ENCODE measurements at places on chromosomes 5 and 9.

DNA sequence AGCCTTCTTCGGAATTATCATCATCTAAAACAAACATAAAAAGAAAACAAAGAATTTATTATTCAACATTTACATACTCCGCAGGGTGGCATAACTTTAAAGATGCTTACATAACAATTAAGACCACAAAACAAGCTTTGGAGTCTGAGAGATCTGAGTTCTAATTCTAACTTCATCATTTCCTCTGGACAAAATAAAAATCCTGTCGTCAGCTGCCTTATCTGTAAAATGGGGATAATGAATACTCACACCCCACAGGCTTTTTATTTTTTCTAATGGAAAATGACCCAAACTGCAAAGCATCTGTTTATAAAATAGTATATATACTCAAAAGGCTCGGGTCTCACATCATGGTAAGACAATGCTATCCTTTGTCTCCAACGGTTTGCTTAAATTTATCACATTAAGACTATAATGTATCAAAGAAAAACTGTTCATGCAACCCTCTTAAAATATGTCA is 4.3 kb downstream of the ARRDC3 start:
- DNase-seq: no peak

DNA sequence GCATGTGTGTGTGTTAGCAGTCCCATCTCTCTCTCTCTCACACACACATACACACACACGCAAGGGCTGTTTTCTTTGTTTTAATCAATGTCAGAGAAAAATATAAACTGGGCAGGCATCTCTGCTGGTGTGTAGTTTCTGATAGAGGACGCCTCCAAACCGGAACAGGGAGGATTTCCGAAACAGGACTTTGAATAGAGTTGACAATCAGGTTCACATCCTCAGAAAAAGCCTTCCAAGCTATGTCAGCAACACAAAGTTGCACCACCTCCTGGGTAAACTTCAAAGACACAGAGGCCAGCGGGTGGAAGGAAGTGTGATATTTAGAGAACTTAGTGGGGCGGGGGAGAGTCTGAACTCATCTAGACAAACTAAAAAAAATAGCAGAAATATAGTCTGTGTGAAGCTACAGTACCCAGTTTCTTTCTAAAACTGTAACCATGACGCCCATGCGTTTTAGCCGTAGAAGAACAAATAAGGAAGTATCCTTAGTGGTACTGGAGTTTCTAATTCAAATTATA is 1.2 kb downstream of the ST8SIA4 start:
- peak; percentile 84 for DNase-seq

GRCh38 chr5:4780633-4781032 is 359.5 kb upstream of the ADAMTS16 start:
- DNase-seq: no peak

DNA sequence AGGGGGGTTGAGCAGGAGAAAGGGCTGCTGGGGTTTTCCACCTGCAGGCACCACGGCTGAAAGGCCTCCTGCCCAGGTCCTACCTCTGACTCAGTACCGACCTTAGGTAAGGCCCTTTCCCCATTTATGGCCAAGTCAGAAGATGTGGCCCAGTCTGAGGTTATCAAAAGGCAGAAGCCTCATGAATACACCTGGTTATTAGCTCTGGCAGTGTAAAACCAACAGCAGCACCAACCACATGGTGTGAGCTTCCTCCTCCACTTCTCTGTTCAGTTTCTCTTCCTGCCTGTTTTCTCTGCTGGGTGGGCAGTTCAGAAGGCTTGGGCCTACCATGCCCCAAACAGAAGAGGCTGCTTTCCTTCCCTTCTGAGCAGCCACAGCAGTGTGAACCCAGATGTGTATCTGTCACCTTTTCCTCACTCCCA is 86.9 kb downstream of the UGCG start:
- DNase-seq: peak; percentile 2

DNA sequence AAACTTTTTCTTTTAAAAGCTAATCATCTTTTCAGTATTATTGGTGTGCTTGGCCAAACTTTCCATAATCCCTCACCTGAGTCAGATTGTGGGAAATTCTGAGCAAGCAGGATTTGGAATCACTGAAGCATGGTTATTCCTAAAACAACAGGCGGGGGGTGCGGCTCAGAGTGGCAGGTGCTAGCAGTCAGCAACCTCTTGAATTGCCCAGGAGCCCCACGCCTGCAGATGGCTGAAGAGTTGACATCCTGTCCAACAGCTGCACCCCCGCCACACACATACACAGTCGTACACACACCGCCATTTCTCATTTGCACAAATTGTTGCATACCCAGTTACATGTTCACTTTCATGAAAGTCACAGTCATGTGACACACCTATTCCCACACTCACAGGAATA is 96.6 kb downstream of the LHX2 start:
- no peak for DNase-seq

DNA sequence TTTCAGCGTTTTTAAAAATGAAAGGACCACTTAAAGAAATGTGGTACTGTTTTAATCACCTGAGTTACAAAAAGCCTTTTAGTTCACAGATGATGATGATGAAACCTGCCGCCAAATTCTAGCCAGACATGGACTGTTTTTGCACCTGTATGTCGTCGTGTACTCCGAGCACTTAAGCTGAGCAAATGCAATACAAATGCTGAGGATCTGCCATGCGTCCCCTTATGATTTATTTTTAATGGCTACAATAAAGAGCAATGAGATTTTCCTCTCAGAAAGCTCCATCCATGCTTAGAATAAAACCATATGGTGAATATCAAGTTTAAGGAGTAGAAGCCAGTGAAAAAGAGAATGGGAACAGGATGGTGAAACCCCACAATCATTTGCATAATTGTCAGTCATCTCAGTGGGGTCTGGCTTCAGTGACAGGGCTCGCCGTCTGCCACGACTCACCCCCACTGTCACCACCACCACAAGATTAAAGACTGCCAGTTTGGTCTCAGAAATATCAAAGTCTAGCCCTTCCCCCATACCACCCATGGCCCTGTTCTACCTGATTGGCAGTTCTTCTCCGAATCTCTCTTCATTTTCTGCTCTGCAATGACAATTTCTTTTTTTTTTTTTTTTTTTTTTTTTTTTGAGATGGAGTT is 159.9 kb downstream of the GOLPH3 start:
- no peak for DNase-seq

DNA sequence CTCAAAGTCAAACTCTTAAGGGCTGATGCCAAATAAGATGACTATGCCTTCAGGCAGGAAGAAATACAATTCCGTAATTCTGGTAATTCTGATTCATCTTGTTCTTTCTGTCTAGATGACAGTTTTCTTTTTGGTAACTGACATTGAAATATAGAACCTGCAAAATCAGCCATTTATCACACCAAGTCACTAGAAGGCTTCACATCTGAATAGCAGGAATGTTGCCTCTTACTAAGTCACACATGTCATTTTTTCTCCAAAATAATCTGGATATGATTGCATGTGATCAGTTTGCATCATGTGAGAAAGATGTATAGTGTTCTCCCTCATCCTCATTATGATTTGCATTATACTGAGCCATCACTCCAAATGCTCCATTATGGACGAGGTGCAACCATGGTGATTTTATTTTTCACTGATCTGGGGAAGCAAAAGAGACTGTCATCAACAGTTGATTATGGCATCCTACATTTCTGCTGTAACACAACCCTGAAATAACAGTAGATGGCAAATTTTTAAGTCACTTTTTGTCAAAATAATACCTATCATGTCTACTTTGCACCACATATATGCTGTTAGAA is 69.0 kb downstream of the HCN1 start:
- DNase-seq: no peak

- no peak for DNase-seq
Observed at GRCh38 chr9:132996526-132996925, 18.0 kb downstream of the GFI1B start.

DNA sequence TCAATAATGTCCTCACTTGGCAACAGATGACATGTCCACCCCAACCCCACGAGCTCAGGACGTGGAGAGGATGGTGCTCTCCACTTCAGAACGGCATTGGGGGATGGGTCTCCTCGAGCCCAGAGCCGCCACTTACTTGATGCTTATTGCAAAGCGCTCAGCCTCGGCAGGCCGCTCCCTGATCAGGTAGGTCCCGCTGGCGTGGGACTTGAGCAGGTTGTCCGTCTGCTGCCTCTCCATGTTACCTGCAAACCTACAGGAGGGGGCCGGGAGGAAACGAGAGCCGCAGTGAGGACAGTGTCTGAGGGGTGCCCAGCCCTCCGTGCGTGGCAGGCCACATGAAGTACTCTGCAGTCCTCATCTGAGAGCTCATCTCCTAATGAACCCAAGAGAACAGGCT is 36.6 kb upstream of the SARDH start:
- no peak for DNase-seq

- DNase-seq: no peak
Observed at GRCh38 chr9:91066856-91067255, 265.2 kb downstream of the SYK start.

- peak; percentile 77 for DNase-seq
Observed at GRCh38 chr5:126600631-126601511, at the start of gene PHAX. TSS of gene PHAX (plus strand) at chr5:126600947. CDS start at chr5:126600963, 16 bp downstream.

GRCh38 chr9:101673642-101674041 is 64.8 kb downstream of the GRIN3A start:
- no peak for DNase-seq

DNA sequence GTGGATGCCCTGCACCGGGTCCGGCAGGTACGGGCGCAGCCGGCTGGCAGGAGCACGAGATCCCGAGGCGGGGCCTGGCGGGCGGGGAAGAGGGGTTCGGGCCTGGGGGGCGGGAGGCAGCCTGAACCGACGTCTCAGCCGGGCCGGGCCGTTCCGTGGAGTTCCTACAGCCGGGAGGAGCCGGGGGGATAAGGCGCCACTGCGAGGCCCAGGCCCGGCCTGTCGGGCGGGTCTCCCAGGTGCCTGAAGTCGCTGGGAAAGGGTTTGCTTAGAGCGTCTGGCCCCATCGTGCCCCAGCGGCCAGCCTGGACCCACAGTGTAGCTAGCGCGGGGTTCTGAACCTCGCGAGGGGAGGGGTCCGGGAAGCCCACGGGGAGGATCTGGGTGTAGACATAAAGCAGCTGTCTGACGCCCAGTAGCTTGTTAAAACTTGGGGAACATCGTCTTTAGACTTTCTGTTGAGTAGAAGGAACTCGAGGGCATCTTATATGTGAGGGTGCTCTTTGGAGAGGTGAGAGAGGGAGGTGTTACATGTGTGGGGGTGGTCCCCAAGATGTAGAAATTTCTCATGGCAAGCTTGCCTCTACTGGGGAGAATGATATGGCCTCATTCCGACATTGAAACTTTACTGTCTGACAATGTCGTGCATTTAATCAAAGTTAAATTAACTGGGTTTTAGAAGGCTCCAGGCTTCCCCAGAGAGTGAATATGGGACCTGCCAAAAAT is 524 bp downstream of the FUBP3 start:
- no peak for DNase-seq

GRCh38 chr5:128629157-128629556 is 91.1 kb upstream of the FBN2 start:
- no peak for DNase-seq

GRCh38 chr9:34929506-34930102 is 28.5 kb upstream of the PHF24 start:
- peak; percentile 19 for DNase-seq

GRCh38 chr9:5392285-5392684 is 45.4 kb downstream of the PLGRKT start:
- DNase-seq: no peak

DNA sequence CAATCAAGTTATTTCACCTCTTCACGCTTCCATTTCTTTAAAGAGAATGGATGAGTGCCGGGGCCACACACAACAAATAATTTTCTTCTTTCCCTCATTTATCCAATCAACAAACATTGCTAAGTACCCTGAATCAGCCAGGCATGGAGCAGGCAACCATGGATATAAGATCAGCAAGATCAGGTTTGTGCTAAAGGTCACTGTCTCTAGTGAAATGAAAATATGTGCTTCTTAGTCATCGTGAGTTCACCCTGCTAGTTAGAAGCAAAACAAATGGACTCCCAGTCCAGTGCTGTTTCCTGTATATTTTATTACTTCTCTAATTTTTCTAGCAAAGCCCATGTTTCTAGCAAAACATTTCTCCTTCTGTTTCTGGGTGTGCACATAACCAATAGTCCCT is 629.2 kb downstream of the BNC2 start:
- DNase-seq: no peak

- no peak for DNase-seq
Observed at GRCh38 chr5:91541696-91542095, 158.6 kb upstream of the ARRDC3 start.

DNA sequence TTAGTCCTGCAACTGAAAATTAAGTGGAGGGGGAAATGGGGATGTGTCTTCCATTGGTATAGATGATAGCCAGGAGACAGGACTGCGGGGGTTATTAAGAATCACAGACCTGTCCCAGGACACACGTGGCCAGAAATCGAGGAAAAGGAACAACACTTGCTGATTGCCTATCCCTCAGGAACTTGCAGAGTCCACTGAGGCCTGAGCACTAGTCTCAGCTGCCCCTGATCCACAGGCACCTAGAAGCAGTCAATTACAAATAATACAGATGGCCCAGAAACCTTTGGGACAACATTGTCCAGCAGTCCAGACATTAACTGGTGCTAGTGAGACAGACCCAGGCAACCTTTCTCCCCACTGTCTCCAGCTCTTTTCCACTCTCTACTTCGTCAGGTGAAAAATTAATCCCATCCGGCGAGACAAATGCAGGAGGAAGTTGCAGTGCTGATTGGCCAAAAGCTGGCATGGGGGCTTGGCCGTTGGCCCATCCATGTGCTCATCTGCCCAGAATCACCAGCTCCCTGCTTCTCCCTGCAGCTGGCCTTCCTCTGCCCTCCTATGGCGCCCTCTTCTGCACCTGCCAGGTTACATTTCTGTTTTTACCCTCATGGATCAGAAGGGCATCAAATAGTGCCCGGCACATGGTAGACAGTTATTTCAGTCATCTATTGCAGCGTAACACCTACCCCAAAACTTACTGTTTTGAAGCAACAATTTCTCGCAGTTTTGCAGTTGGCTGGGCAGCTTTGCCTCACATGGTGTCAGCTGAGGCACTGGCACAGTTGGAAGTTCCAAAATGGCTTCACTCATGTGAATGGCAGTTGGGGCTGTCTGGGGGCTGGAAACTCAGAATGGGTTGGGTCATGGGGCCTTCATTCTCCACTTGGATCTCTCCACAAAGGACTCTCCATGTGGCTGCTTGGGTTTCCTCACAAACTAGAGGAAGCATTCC is 3.6 kb upstream of the B4GALT1 start:
- peak; percentile 62 for DNase-seq

GRCh38 chr9:93654351-93654961 is 78.1 kb downstream of the PHF2 start:
- DNase-seq: no peak

- DNase-seq: no peak
Observed at GRCh38 chr5:5301176-5301575, 121.3 kb upstream of the ICE1 start.

DNA sequence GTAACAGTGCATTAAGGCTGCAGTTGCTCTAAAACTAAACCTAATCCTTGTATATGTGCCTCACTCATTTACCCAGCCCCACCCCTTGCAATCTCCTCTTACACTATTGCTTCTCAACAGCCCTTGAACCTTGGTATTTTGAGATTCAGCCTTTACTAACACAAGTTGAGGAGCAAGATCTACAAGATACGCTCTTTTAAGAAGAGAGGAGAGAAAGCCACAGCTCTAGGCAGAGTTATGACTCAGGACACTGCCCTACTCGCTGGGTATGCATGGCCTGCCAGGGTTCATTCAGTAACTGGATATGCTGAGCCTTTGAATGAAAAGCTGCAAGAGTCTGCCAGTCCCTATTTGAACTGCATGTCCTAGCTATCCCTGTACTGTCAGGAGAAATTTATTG is 219.5 kb downstream of the PCSK5 start:
- DNase-seq: no peak

GRCh38 chr5:80592761-80593160 is 22.7 kb upstream of the ANKRD34B start:
- DNase-seq: no peak

GRCh38 chr9:98665501-98665900 is 43.2 kb downstream of the GABBR2 start:
- DNase-seq: no peak

GRCh38 chr9:99222416-99223270 is 561 bp downstream of the SEC61B start:
- no peak for DNase-seq

Data from CD4-positive, alpha-beta T cell treated with Interleukin-12 subunit alpha and Interleukin-12 subunit beta, for 1 hour (primary cell).